Naive B cell (primary cell): ENCODE measurements at places on chromosomes 12 and 14.
A peak's percentile ranks its signal among the peaks of the same experiment; 100 is the strongest.

DNA sequence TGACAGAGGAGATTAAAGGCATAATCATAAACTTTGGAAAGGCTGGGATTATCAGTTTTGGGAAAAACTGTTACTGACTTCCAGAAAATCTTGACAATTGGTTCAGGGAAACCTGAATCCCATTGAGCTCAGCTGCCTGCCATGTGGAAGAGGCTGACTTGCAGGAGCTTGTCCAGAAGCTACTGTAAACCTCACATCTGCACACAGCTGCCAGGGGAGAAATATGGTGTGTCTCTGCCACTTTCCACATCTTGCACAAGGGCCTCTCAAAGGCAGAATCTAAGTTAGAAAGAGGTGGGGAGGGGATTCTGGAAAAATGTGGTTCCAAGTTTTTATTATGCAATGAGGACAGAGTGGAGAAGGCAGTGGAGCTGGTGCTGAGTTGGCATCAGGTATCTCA lies 8.7 kb upstream of the BHLHE41 start:
- no peak for DNase-seq

DNA sequence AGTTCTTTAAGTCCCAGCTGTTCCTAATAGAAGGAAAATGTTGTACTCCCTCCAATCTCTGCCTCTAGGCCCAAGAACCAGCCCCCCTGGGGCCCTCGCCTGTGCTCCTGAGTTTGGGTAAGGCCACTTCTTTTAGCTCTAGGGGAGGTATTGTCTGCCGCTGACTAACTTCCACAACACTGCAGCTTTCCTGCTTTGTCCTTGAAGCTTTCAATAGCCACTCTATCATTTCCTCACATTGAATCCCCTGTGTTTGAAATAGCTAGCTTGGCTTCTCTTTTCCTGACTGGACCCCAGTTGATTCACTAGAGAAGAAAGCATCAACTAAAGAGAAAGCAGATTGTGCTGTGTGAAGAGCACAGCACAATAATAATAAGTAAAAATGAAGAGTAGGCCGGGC lies 28.8 kb downstream of the KRT80 start:
- no peak for DNase-seq

DNA sequence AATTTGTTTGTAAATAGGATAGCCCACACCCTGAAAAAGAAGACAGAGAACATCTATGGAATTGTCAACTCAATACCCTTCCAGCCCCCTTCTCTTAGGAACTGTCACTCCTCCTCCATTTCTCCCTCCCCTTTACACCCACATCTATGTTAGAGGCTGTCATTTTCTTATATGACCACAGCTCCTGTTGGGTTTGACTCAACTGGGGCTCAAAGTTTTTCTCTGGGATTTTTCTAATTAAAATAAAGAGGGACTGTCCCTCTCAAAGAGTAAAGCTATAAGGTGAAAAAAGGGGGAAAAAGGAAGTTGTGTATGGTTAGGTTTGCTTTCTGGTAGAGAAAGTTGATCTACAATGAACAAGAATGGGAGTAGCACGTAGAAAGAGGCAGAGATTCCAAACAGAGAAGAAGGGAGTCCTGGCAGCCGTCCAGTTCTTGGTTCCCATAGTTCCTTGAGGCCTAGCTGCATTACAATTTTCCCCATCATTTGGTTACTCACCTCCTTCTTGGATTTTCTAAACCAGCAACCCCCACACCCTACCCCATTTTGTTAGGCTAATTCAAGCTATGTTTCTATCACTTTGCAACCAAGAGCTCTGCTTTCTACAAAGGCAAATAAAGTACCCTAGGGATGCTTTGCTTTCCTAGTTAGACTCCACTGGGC lies 44.3 kb upstream of the STK38L start:
- DNase-seq, result no peak

DNA sequence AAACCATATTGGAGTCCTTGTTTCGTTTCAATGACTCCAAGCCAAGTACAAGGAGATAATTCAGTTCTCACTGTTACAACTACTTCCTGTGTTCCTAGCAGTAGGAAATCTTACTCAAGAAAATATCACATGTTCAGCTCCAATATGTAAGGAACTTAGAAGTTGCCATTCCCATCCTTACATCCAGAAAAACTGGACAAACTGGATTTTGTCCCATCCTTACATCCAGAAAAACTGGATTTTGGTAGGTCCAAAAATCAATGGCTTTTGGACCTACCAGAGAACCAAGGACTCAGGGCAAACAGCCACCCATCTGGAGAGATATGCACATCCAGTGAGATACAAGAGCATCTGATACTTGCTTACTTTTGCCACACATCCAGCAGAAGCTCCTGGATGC lies 23.8 kb downstream of the CMAS start:
- DNase-seq, result no peak

- DNase-seq, result no peak
Measured at GRCh38 chr12:27158297-27158696, 75.9 kb upstream of the C12orf71 start.

DNA sequence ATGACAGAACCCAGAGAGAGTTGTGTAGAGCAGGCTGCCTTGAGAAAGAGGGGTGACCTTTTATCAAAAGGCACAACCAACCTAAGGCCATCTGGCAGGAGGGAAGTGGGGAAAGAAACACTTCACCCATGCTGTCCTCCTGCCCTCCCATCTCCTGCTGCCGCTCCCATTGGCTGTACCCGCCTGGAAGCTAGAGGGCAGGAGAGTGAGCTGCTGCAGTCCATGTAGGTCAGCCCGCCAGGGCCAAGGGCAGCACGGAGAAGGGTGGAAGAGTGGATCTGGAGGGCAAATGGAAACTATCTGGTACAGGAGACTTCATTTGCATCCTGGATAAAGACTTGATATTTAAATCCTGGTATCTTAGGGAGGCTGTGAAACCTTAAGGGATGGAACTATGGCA lies 11.5 kb upstream of the CABP1 start:
- no peak for DNase-seq

GRCh38 chr12:974271-974862 lies 16.7 kb upstream of the ERC1 start:
- no peak for DNase-seq

DNA sequence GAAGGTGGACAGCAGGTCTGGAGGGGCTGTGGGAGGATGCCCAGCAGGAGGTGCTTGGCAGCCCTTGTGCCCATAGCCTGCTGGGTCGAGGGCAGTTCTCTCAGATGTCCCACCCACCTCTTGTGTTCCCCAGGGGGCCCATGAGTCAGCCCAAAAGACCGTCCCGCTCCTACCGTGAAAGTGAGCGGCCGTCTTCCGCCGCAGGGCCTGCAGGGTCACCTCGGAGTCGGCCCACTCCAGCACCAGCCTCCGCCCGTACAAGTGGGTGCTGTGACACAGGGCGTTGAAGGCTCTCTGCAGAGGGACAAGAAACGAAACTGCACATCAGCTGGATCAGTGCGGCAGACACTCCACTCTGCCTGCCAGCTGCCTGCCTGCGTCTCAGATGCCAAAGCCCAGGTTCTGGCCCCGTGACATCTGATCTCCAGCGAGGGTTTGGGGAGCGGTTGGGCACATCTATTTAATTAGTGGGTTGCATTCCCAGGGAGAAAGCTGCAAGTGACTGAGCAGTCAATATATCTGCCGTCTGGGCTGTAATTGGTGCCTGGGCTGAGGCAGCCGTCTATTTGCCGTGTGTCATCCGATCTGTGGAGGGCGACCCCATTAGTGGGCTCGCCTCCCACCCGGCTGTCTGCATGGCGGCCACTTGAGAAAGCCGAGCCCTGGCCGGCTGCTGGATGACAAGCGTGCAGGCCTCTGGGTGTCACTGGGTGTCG lies 121.5 kb downstream of the RBM19 start:
- no peak for DNase-seq

- DNase-seq, result no peak
Measured at GRCh38 chr12:8087666-8088065, 5.6 kb downstream of the NECAP1 start.

DNA sequence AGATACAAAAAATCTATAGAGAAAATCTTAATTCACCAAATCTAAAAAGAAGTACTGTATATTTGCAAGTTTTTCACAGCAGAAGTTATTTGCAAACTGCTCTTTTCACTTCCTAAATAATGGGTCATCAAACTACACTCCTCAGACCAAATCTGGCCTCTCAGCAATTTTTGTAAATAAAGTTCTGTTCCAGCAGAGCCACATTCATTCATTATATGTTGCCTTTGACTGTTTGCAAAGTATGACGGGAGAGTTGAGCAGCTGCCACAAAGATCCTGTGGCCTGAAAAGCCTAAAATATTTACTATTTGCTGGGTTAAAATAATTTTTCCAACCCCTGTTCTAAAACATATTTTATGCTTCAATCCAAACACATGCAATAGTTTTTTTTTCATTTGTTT lies 1222.3 kb upstream of the SEL1L start:
- DNase-seq, result no peak

DNA sequence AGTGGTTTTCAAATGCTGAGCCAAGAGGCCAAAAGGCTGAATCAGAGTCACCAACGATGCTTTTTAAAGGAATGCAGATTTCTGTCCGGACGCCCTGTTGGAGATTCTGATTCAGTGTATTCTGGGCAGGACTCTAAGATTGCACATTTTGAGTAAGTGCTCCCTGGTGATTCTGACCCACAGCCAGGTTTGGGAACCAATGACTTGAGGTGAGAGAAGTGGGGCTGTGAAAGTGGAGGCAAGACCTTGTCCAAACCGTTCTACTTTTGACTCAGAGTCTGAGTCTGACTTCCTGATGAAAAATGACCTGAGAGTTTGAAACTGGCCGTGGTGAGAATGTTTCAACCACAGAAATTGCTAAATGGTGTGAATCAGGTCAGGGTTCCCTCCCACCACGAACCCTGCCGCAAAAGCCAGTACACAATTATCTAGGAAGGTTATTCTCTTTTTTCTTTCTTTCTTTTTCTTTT lies 90.2 kb downstream of the NTN4 start:
- DNase-seq, result no peak

DNA sequence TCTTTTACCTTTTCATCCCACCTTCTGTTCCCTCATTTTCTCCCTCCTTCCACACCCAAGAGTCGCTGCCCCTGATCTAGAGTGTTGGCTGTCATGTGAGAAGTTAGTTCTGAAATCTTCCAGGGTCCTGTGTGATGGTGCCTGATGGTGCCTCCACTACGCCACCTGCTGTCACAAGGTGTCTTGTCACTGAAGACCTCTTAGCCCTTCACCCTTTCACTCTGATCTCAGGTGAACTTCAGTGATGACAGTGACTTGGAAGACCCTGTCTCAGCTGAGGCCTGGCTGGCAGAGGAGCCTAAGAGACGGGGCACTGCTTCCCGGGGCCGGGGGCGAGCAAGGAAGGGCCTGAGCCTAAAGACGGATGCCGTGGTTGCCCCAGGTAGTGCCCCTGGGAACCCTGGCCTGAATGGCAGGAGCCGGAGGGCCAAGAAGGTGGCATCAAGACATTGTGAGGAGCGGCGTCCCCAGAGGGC lies 7.6 kb upstream of the PFDN5 start:
- peak; percentile 69 for DNase-seq

DNA sequence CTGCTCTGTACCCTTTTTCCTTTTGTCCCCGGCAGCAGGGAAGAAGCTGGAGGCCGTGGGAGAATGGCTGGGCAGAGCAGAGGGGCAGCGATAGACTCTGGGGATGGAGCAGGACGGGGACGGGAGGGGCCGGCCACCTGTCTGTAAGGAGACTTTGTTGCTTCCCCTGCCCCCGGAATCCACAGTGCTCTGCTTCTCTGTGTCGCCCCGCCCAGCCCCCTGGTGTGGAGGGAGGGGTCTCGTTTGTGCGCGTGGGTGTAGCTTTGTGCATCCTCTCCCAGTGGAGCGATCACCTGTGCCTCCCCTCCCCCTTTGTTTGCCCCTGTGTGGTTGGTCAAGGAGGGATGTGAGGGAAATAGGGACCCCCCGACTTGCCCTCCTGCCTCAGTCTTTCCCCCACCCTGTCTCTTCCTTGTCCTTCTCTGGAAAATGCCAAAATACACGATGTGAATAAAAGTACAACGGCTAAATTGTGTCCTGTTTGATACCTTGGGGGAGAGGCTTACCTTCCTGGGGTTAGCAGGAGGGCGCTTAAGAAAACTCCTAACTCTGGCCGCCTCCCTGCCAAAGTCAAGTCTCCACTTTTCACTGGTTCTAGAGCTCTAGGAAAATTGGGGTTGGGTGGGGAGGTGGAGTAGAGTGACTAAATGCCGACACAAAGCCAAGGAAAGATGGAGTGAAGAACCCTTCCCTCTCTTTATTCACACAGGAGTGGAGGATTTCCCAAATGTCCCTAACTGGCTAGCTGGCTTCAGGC lies 990 bp upstream of the TPI1 start:
- no peak for DNase-seq
